ENCODE measurements at places on chromosomes 3 and 15.

GRCh38 chr15:41989573-41990242, 17.4 kb upstream of the EHD4 start:
- DNase-seq: peak; percentile 84

GRCh38 chr3:194715022-194715800, 29.5 kb downstream of the FAM43A start:
- DNase-seq: no peak

- DNase-seq: no peak
Measured at GRCh38 chr3:87173071-87173470, 54.0 kb upstream of the CHMP2B start.

DNA sequence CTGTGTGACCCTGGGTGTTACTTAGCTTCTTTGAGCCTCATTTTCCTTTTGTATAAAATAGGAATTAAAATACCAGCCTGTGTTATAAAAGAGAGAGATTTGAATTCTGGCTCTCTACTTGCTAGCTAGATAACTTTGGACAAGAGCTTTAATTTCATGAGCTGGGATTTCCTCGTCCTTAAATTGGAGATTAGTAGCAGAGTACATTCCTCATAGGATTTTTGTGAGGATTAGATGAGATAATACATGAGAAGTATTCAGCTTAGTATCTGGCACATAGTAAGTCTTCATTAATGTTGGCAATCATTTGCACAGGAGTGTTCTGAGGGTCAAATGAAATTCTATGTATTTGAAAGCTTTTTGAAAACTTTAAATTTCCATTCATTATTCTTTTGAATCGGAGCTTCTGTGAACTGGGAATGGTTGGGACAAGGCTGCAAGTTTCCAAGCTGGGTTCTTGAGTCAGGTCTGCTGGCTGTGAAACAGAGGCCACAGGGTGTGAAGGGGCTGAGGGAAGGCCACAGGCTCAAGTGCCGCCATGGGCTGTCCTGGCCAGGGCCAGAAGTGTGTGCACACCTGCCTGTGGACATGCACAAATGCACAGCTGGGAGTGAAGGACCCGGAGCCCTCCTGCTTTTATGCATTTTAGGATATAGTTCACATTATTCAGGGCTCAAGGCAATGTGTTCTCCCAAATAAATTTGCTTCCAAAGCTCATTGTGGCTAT, 17.2 kb downstream of the ALPK3 start:
- DNase-seq: no peak

- DNase-seq: no peak
Measured at GRCh38 chr15:27336676-27337075, 365.7 kb downstream of the GABRG3 start.

DNA sequence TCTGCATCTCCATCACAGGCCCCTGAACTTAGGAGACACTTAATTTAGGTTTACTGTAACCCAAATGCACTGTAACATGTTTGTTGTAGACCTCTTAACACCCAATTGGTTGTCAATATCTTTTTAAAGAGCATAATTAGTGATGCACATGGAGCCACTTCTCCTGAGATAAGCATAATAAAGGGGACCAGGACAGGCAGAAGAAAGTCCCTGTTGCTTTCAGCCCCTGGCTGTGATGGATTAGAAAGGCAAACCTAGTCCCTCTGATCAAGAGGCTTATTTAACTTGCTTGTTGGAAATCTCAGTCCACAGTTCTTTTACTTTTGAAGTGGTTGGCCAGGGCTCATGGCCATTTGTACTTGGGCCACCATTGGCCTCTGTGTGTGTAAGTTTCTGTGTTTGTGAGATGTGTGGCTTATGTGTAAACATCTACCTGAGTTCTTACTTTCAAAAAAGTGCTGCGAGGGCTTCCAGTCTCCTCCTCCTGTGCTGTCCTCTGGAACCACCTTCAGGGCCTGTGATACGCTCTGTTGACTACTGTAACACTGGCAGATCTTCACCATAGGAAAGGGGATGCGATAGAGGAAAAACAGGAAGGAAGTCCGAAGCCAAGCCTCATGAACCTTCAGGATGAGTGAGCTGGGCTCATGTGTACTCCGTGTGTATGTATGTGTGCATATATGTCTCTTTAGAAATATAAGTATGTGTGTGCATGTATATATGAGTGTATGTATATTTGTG, 136.2 kb downstream of the EPHB1 start:
- DNase-seq: no peak

GRCh38 chr3:184789314-184789998, 22.5 kb upstream of the VPS8 start:
- DNase-seq: no peak

DNA sequence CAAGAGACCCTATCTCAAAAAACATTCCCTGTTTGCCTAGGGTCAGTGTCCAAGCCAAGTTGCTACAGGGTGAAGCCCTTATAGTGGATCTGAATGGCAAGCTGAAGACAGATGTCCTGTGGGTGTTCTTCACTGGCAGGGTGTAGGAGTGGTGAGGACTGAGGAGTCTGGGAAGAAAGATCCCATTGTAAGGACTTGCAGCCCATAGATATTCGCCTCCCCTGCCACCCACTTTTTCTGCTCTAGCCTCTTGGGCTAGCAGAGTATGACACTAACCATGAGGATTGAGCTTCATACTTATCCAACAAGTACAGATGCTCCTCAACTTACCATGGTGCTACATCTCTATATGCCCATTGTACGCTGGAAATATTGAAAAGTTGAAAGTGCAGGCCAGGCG, 13.2 kb downstream of the CYP19A1 start:
- no peak for DNase-seq

- DNase-seq: peak; percentile 74
Measured at GRCh38 chr3:71421820-71422566, 161.5 kb downstream of the FOXP1 start.

- peak; percentile 48 for DNase-seq
Measured at GRCh38 chr15:25850154-25851111, 12.7 kb downstream of the ATP10A start.

DNA sequence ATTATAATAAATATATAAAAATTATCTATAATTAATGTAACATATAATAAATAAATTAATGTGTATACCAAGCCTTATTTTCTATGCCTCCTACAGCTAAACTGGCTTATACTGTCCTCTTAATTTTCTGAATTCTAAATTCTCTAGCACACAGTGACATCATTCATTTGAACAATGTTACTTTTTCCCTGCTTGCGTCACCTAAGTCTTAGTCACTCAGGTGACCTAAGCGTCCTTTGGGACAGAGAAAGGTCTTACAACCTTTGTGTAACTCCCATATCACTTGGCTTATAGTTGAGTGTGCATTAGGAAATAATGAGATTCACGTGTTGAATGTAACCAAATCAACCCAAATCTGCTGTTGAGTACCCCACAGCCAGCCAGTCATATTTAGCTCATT, 48.5 kb upstream of the KCNMB2 start:
- no peak for DNase-seq

GRCh38 chr15:41501931-41502794, 8.5 kb downstream of the ITPKA start:
- DNase-seq: peak; percentile 65

- DNase-seq: peak; percentile 9
Measured at GRCh38 chr3:108036984-108037741, 53.7 kb downstream of the CD47 start.

- DNase-seq: no peak
Measured at GRCh38 chr15:27234593-27234992, 263.6 kb downstream of the GABRG3 start.

DNA sequence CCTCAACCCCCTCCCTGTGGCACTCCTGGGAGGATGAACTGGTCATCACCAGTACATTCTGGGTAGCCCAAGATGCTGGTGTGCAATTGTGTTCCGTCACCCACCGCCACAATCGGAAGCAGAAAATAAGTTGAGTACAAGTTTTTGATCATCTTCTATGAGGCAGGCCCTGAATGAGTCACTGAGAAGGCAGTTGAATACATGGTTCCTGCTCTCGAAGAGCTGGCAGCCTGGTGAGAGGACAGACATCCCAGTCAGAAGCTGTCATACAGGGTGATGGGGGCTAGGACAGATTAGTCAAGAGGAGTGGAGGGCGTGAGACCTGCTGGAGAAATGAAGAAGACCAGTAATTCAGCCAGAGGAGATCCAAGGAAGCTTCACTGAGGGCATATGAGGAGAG, 6.2 kb downstream of the CEMIP start:
- DNase-seq: no peak

DNA sequence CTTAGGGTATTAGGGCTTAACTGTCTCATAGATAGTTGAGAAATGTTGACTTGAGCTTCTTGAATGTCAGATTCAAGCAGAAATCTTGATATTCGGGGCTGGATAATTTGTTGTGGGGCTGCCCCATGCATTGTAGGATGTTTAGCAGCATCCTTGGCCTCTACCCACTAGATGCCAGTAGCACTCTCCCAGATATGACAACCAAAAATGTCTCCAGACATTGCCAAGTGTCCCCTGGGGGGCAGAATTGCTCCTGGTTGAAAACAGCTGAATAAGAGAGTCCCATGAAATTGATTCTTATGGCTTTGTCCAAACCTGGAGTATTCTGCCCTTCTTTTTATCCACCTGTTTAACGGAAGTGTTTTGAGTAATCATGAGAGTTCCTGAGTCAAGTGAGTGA, 15.9 kb upstream of the LCMT2 start:
- DNase-seq: no peak

DNA sequence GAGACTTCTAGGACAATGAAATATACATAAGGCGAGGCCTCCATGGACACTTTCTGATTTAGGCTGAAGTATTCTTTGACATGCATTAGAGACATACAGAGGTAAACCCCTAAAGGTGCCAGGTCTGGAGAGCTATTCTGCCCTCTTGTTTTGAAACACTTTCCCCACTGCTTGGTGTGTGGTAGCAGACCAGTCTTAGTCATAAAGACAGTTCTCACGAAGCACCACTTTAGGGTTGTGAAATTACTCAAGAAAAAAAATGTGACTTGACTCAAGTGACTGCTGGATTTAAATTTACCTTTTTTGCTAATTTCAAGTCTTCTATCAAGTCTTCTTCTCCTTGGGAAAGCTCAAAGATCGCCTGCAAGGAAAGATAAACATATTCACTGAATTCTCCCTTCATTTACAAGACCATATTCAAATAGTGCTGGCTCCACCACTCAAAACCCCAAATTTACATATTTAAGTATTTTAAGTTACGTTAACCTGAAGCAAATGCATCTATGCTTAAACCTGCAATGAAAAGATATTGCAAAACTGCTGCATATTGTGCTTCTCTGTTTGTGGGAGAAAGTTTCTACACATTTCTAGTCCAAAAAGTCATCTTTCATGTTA, 48.4 kb downstream of the ARHGEF3 start:
- DNase-seq: no peak

DNA sequence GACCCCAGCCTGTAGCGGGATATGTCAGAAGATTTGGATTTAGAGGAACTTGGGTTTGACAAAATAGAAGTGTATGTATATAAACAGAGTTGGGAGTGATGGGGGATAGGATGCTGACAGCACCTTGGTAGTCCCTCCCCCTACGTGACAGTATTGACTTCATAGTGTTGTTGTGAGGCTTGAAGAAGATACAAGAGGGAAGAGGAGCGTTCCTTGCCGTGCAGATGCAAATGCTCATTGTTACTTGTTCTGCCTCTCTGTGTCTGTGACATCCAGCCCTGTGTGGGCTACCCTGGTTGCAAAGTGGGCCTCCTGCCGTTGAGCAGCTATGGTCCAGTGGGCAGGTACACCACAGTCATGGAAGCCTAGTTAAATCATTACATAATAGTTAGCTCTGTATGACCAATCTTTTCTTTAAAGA, 45.0 kb downstream of the SMAD3 start:
- peak; percentile 55 for DNase-seq

- DNase-seq: no peak
Measured at GRCh38 chr3:170528726-170529125, 57.1 kb downstream of the SLC7A14 start.

GRCh38 chr3:140188285-140188684, 253.3 kb downstream of the CLSTN2 start:
- DNase-seq: no peak

GRCh38 chr3:114380233-114380651, 86.4 kb downstream of the TIGIT start:
- no peak for DNase-seq

GRCh38 chr15:75129788-75130187, 71.9 kb upstream of the C15orf39 start:
- no peak for DNase-seq

DNA sequence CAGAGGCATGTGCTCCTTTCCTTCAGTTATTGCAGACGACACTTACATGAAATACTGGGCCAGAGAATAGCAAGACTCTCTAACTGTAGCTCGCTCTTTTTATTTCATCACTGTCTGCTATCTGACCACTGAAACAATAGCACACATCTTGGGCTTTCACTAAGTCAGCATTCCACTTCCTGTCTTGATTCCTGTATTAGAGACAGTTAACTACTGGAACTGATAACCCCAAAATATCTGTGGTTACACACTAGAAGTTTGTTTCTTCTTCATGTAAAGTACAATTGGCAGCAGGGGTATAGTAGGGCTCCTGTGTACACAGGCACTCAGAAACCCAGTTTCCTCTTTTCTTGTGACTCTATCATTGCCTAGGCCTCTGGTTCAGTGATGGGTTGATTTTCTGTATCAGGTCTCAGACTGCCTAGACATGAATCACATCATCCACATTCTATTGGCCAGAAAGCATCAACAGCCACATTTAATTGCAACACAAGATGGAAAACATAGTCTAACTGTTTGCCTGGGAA, 230.2 kb upstream of the CD96 start:
- DNase-seq: no peak

- peak; percentile 21 for DNase-seq
Measured at GRCh38 chr3:54146506-54147239, 24.3 kb downstream of the CACNA2D3 start.

- DNase-seq: peak; percentile 80
Measured at GRCh38 chr3:121660356-121661171, at the start of gene HCLS1. Gene HCLS1 (minus strand): TSS chr3:121660903. CDS start chr3:121658347, 2,556 bp downstream.

- no peak for DNase-seq
Measured at GRCh38 chr3:27880969-27881892, 159.1 kb upstream of the EOMES start.

DNA sequence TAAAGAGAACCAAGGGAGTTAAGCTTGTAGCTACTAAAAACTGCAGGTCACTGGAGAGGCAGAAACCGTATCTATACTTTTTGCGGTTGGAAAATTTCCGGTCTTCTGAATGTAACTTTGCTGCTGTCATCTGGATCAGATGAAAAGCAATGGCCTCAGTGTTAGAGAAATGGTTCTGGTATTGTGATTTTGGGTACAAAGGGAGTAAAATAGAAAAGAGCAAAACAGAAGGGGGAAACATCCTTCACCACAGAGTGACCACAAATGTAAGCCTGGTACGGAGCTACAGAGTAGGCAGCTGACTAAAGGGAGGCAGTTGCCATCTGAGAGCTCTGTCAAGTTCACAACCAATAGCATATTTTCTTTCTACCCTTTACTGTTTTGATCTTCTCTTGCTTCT, 5.6 kb downstream of the CD96 start:
- peak; percentile 50 for DNase-seq

GRCh38 chr3:48894516-48894915, 4.2 kb downstream of the SLC25A20 start:
- no peak for DNase-seq
